Activated T-cell treated with anti-CD3 and anti-CD28 coated beads for 24 hours (primary cell): ENCODE measurements at places on chromosomes 2 and 18.

DNA sequence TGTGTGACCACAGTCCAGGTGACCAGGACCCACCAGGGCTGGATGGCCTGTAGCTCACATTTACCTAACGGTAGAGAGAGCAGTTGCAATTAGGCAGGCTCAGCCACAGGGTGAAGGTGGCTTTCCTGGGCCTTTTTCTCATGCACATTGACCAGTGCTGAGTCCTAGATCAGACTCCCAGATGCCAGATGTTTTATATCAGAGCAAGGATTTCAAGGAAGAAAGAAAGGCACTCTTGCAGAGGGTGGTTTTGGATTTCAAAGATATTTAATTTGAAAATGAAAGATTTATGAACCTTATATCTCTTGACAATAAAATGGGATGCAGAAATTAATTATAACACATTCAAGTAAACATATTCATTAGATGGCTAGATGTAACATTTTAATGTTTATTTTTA lies 694.2 kb upstream of the GYPC start:
- no peak for DNase-seq

GRCh38 chr2:203936535-203936934 lies at the start of gene ICOS:
TSS of gene ICOS (plus strand) at chr2:203936763. CDS start at chr2:203936815, 52 bp downstream.
- DNase-seq, result no peak

GRCh38 chr2:66840321-66841002 lies 405.5 kb downstream of the MEIS1 start:
- DNase-seq, result no peak

DNA sequence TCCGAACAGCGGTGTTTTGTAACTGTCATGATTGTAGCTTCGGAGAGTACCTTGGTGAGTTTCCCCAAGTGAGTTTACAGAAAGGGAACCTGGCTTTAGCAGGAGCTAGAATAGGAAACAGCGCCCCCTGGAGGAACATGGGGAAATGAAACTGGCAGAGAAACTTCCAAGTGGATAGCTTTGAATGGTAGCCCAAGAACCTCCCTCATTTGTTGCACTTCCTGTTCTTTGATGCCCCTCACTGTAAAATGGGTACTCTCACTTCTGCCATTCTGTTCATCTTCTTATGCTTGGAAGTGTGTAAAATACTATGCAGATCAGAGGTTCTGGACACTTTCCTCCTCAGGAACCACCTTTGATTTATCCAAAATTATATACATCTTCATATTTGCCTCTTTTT lies 36.2 kb downstream of the CHST10 start:
- DNase-seq, result peak; percentile 61

DNA sequence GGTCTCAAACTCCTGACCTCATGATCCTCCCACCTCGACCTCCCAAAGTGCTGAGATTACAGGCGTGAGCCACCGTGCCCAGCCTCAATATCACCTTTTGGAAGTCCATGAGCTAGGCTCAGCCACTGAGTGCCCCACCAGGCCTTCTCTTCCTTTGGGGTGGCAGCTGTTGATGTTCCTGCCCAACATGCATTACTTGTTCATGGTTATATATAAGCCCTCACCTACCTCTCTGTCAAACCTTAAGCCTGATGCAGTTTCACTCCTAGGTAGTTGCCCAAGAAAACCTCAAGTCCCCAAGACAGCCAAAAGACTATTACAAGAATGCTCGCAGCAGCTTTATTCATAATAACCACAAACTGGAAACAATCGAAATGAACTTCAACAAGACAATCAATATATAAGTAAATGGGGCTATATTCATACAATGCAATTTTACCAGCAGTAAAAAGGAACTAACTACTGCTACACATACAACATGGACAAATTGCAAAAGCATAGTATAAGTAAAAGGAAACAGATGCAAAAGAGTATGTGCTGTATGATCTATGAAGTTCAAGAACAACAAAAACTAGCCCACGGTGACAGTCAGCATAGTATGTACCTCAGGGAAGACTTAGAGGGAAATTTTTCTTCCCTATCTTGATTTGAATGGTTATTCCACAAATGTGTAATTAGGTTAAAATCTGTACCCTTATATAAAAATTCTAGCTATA lies 59.6 kb upstream of the REL start:
- no peak for DNase-seq

DNA sequence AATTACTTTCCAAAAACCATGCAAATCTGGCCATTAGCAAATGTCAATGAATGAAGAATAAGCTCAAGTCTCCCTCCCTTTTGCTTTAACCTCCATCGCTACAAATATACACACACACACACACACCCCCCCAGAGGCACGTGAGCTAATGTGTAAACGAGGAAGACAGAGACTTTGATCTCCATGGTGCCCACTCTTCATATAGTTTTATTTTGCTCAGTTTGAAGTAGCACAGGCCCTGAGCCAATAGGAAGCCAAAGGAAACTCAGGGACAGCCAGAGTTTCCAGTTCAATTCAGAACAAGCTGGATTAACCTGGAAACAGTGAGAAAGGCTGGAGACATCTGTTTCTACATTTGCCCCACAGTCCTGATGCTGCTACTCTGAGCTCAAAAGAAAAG lies 248.4 kb upstream of the MEIS1 start:
- no peak for DNase-seq

DNA sequence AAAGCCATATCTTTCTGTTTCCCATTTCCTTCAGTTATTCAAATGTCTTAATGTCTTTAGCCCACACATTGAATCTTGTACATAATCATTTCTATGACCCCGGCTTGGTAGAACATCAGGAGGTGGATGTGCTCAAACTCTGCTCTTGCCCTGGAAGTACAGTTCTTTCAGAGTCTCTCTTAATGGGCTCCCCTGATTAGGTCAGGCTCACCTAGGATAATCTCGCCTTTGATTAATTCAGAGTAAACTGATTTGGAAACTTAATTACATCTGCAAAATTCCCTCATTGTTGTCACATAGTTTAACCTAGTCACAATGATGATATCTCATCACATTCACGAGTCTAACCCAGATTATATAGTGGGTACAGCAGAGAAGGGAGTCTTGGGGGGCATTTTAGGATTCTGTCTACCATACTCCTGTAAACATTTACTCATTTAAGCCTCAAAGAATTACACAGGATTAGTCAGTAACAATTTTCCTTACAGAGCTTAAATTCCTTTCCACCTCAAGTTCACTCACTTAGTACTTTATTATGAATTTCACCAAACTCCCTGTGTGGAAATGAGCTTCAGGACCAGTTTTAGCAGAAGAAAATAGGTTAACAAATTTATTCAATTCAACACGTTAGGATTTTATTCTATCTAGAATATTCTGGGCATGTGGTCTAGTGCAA lies 135.5 kb downstream of the FHOD3 start:
- no peak for DNase-seq
